Frontal cortex (tissue), 4 donors: ENCODE measurements at places on chromosomes 7 and 10.

DNA sequence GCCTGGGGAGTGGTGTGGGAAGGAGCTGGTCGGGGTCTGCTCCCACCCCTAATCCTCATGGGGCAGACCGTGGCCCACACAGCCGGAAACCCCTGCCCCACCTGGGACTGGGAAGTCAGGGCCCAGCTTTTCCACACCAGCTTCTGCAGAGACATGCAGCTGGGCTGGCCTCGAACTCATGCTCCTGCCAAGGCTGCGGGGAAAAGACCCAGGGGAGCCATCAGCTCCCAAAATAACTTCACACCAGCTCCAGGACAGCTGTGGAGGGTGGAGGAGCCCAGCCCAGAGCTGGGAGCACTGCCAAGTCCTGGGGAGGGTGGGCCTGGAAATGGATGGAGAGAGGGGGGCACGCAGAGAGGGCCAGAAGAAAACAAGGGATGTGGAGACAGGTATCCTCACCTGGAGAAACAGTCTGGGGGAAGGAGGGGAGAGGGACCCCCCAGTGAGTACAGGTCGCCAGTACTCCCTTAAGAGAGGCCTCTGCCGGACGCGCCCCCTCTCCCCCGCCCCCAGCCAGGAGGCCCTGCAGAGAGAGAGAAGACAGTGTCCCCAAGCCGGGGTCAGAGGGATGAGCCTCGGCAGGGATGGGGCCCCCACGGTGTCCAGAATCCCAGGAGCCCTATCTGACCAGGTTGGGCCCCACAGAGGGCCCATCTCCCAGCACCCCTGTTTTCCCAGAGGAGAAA, 11.5 kb upstream of the GRIFIN start:
- DNase-seq = no peak

GRCh38 chr10:110868981-110869380, 2.7 kb upstream of the PDCD4 start:
- no peak for DNase-seq

DNA sequence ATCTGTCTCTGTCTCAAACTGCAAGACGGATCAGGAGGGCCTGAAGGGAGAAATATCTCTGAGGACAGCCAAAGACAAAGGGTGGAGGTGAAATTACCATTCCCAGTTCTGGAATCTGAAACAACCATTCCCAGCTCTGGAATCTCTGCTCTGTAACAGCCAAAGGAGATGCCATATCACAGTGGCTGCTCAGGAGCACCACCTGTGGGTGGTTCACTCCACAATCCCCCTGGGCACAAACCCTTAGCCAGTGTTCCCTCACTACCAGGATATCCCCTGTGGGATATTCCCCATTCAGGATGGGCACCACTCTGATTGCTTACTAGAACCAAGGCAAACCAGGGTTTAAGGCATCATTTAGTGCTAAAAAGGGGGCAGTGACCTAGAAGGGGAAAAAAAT, 199.0 kb downstream of the HTR7 start:
- DNase-seq = no peak

DNA sequence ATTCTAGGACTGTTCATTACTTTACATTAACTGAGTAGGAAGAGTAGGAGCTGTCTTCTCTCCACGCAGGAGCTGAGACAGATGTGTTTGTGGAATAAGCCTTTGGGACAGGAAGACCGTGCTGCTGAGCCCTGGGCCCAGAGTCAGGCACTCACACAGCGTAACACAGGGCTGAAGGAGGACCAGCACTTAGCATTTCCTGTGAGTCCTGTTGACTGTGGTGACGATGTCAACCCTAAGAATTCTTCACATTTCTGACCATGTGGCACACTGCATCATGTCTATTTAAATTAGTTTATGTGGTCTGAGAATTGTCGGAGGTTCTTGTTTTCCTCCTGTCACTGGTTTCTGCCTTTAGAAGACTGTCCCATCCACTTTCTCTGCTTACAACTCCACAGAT, 117.2 kb downstream of the PIP4K2A start:
- no peak for DNase-seq

DNA sequence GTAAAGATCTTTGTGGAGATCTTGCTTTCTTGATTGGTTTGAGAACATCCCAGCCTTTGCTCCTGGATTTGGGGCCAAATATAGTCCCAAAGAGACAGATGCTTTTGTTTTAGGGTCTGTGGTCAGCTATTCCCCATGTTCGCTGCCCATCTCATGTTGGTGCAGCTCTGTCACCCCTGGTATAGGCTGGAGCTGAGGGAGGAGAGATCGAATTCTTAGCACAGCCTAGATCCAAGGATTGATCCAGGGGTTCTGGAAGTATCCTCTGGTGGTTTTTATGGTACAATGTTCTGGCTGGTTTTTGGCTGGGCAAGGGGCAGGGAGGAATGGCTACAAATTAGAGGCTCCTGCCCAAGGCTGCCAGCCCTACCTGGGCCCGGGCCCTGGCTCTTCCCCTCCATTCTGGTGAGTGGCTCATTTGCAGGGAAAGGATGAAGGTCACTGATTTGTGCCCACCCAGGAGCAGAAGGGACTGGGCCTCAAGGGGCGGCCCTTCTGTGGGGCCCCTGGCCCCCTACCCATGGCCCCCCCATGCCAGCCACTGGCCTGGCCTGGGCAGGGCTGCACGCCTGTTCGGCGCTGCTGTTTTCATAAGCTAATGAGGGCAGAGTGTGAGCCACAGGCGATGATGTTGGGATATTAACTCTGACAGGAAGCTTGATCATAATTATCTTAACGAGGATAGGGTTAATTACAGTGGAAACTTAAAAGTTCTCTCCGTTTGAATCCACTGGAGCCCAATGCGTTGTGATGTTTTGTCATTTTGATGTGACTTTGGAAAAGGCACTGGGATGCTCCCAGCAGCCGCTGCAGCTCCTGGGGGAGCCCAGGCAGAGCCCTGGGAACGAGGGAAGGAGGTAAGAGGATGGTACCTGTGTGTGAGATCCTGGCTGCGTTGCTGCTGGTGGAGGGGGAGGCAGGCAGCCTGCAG, 600.6 kb downstream of the LRMDA start:
- no peak for DNase-seq

GRCh38 chr7:80334196-80334595, 177.7 kb downstream of the GNAT3 start:
- no peak for DNase-seq

DNA sequence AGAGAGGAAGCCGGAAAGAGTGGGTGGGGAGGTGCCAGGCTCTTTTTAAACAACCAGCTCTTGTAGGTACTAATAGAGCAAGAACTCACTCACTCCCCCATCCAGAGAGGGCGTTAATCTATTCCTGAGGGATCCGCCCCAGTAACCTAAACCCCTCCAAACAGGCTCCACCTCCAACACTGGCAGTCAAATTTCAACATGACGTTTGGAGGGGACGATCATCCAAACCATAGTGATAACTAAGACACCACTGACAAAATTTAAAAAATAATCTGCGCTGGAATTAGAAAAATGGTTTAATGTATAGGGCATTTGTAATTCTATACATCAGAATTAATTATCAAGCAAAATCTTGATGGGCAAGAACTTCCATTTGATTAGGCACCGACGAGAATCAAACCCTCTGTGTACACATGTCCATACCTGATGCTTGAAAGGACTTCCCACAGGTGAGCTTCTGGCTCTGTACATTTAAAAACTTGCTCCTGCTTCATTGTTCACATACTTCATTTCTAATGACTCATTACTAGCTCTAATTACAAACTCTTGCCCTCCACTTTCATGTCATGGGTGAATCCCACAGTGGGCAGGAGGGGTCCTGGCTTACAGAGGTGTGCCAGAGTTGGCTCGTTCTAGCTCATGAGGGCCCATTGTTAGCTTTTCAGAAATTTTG, 20.6 kb upstream of the KDM7A start:
- no peak for DNase-seq

DNA sequence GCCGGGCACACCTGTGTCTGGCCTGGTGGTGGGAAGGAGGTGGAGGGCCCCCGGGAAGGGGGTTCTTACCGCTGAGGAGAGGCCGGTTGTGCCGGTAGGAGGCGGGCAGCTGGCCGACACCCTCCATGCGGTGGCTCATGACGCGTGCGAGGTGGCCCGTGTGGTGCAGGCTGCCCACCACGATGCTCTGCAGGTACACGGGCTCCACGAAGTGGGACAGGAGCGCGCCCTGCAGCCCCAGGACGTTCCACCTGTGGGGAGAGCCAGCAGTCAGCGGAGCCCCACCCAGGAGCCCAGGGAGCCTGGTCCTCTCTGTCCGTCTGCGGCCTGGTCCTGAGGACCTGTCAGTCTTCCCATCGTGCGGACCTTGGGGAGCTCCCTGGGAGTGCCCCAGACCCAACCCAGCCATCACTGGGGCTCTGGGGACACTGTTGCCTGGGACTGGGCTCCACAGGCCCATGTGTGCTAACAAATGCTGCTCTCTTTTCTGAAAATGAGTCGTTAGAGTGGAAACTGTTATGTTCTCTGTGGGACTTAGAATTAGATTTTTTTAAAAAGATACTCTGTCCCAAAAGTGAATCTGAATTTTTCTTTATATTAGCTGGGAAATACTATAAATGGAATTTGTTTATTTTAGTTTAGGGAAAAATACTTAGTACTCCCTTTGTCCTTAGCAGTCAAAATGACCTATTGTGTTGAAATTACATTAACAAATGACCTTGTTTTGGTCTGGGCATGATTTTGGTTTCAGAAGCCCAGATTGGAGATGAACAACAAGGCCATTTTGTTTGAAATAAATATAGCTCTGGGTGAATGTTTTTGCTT, 143.9 kb downstream of the WDR37 start:
- peak; percentile 59 for DNase-seq

GRCh38 chr7:32025381-32026082, 44.7 kb downstream of the PDE1C start:
- no peak for DNase-seq

DNA sequence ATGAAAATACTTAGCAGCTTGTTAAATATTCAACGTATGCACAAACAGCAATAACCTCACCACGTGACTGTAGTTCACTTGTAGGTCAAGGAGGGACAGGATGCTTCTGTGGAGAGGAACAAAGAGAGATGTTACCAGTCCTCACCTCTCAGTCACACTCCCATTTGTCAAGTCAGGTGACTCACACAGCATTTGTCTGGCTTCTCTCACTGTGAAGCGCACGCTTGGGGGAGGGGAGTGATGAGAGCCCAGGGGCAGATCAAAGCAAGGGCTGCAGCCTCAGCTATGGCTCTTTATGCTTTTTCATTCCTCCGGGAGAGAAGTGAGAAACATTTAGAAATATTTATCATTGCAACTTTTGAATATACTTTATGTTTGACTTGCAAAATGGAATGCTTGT, 2.9 kb upstream of the RBM20 start:
- no peak for DNase-seq

DNA sequence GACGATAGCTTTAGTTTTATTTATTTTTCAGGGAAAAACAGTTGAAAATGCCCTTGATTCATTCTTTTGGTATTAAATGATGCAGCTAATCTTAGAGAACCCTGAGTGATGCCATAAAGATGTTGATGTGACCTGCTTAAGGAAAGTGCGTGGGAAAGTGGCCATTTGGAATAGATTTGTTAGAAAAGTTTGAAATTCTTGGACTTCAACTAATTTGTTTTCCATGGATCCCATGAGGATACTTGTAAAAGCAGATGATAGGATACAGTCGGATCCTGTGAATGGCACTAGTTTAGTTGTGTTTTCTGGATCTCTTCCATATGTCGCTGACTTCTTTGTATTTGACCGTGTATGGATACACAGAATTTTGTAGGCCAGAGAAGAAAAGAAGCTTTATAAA, 69.0 kb downstream of the SEPTIN7 start:
- DNase-seq = no peak

DNA sequence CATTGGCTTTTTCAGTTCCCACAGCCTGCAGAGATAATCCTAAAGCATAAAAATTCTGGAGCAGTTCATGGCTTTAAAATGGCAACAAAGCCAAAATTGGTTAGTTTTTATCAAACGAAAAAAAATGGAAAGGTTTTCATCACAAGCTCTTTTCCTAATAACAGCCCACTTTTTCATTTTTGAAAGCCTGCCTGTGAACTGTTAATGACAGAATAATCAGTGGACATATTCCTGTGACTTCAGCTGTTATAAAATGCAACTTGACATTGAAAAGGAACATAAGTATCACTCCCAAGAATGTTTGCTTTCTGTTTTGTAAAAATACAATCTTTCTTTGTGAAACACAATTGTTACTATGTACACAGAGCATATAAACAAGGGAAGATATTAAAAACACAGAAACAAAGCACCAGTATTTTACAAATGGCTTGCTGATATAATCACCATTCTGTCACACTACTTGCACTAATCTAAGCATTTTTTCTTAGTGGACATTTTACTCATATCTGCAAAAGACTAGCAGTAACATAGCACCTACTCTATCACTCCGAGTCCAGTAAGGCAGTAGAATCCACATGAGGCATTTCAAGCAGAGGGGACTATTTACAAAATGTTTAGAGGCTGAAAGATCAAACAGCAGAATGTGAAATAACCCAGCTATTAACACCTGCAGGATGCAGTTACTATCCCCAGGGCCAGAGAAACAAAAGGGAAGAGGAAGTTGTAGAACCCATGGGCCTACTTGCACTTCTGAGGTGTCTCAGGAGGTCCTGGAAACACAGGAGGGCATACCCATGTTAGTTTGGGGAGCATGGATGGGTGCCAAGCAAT, 26.4 kb downstream of the MACC1 start:
- no peak for DNase-seq

GRCh38 chr7:81790120-81790500, 20.3 kb upstream of the HGF start:
- no peak for DNase-seq

GRCh38 chr7:106064771-106065574, 47.1 kb downstream of the SYPL1 start:
- DNase-seq = peak; percentile 43

DNA sequence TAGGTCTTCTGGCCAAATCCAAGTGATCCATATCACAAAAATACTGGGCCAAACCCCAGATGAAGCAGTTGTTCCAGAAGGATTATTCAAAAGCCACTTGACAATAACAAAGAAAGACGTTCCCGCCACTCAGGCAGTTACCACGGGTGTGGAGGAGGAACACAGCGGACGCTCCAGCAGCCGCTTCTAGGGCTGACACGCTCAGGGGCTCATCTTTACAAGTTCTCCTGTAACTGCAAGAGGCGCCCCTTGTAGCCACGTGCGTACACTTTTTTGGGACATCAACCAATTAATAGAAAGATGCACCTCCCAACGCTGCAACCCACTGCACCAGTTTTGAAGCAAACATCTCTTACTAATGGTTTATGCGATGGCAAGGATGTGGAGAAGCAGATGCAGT, 159.4 kb downstream of the GRID1 start:
- no peak for DNase-seq

DNA sequence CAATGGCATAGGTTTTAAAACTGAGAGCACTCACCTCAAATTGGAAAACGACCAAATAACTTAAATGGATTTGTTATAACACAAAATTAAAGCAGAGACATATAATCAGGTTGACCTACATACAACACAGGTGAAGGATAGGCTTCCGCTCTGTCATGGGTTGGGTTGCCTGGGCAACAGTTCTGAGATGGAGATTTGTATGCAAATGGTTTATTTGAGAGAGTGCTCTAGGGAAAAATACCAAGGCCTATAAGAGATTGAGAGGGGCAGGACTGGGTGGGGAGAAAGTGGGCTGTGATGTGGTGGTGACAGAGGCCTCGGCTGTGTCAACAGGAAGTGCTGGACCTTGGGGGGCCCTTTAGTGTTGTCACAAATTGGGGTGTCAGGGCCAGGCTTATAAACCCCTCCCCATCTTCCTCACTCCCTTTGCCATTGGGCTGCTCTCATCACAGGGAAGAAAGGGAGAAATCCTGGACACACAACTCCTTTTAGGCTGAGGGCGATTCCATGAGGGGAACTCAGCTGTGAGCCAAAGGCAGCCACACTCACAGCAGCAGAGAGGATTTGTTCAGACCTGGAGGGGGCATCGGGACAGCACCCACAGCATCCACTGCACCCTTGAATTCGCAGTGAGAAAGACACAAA, 105.4 kb upstream of the LYZL1 start:
- DNase-seq = no peak
